Left forelimb (tissue), 1 donor: ENCODE measurements at places on chromosomes 12 and 14.

DNA sequence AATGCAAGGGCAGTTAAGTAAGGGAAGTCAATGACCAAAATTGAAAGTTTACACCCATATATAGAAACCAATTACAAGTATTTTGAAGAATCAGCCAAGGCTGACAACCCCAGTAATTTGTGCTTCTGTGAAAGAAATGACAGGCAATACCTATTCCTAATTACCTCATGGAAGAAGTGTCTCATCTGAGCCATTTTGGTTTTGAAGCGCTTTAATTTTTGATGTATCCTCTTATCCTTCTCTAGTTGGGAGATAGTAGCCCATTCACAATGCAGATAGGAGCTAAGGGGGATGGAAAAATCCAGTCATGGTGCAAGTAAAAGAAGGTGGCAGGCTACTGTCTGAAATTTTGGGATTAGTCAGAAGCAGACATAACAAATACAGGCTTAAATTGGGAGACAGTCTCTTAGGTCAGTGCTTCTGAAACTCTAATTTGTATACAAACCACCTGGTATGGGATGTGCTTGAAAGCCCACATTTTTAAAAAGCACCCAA is 30.4 kb upstream of the SUPT16H start:
- DNase-seq = no peak

- DNase-seq = no peak
Observed at GRCh38 chr12:56954958-56955355, 2.5 kb downstream of the RDH16 start.

DNA sequence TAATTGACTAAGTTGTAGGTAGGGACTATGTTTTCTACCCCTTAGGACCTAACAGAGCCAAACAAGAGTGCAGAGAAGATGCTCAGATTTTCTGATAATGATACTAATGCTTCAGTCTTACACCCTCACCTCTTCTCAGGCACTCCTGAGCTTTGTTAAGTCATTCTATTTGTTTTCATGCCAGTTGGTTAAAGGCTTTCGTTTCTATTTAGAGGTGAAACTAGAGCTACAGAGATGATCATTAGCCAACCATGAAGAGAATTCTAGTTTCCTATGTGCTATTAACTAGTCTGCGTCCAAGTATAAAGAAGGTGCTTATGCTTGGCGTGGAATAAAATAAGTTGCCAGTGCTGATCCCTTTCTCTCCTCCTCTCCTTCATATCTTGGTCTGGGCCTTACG is 34.6 kb upstream of the PYGL start:
- no peak for DNase-seq

- DNase-seq = no peak
Observed at GRCh38 chr14:88168498-88169165, 154.4 kb downstream of the KCNK10 start.

DNA sequence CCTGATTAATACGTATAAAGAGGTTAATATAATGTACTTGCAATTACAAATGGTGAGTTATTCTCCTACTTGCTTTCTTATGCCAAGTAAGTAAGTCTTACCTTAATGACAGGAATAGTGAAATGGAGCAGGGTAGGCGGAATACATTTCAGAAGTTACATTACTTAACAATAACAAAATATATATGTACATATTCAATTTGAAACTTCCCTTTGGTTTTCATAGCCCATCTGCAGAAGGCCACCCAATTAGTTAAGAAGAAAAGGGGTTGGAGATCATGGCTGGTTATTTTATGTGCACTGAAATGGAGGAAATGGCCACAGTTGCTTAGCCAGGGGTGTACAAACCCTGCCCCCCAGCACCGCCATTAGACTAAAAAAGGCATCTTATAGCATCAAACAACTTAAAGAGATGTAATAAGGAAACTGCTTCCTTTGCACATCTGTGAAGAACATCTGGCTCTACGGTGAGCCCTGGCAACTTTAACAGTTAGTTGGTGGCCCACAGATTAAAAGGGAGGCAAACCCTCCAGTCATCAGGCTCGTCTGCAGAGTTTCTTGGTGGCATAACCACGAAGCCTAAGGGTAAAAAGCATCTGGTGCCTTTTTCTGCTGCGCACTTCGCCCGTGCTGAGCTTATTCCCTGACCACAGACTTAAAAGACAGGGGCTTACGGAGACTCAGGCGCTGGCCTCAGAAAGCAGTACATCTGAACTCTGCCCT is 38.8 kb upstream of the DACT1 start:
- no peak for DNase-seq

DNA sequence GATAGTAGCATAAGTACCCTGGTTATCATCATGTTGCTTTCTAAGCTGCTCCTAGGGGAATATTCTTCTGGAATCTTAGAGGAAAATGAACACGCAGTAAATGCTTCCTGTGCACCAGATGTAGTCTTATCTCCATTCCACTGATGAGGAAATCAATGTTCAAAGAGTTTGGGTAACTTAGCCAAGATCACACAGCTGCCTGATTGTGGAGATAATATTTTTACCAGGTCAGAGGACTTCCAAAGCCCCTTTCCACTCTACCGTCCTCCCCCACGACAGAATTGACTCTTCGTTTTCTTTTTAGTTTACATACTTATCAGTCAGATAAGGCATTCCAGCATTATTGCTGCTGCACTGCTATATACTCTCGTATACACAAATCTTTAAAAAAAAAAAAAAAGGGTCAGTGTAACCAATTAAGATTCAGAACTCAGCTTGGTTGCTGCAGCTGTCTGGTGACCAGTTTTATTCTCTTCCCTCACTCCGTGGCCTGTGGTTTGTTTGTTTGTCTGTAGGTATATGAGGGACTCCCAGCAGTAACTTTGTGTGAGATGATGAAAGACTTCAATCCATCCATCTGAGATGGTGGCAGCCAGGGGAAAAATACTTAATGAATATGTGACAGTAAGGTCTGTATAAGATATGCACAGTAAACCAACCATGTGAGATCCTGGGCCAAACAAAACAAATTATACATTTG is 110.5 kb downstream of the TGFB3 start:
- no peak for DNase-seq

DNA sequence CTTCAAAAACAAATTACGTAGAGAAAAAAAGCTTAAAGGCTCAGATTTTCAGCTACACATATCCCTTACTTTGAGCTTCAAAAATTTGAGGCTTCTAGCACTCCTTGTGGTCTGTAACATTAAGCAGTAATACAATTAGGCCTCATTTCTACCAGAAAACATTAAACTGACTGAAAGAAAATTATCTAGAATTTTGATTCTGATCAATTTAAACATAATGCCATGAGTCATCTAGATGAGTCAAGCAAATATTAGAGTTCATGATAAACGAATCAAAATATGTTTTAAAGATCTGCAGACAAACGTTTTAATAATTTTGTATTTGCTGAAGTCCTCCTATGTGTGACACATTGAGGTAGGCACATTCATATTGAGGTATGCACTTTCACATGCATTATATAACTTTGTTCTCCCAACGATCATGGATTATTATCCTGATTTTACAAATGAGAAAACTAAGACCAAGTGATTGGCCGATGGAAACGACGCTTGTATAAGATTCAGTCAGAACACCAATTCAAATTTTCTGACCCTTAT is 4.3 kb downstream of the OSBPL8 start:
- DNase-seq = no peak

DNA sequence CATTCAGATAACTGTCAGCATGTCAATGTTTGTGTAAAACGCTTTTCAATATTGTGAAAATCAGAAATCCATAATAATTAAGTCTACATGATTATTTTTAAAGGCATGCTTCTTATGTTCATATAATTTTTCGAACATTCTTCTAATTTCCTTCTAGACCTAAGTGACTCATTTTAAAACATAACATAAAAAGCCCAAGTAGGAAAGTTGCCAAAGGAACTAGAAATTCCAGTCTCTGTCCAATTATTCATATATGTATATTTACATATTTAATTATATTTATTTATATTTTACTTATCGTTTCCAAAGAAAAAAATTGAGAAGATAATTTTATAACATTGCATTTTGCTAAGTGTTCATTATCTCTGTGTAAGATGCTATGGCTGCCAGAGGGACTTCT is 110.4 kb downstream of the TMTC1 start:
- DNase-seq = no peak

GRCh38 chr14:103164006-103164405 is 40.7 kb downstream of the TNFAIP2 start:
- no peak for DNase-seq

- DNase-seq = no peak
Observed at GRCh38 chr12:99136516-99136915, 491.4 kb downstream of the APAF1 start.

DNA sequence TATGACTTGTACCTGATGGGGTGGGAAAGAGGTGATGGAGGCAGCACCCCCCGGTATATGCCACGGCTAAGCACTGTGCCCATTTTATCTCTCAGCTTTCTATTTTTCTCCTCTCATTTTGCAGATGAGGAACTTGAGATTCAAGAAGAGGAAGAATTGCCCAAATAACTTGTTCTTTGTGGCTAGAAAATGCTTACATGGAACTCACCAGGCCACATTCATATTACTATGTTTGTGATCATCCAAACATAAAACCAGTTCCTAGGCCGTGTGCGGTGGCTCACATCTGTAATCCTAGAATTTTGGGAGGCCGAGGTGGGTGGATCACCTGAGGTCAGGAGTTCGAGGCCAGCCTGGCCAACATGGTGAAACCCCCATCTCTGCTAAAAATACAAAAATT is 14.5 kb upstream of the PSMD9 start:
- DNase-seq = no peak

DNA sequence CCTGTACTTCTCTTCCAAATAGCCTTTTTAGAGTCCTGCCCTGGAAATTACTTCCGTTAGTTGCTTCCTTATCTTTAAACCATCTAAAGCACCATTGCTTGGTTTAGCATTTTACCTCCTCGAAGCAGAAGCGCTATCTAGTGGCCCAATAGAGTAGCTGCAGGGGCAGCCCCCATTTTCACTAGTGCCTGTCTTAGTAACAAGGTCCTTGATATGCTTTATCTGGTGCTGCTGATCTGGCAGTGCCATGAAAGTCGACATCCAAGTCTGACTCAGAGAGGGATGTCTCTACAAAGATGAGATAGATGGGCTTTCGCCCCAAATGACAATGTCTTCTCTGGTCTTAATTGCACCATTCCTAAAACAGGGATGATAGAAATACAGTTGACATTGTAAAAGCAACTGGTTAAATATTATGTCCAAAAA is 25.0 kb upstream of the CIT start:
- no peak for DNase-seq

GRCh38 chr12:32115404-32116104 is 8.9 kb downstream of the BICD1 start:
- DNase-seq = no peak

- no peak for DNase-seq
Observed at GRCh38 chr12:122754790-122755189, 2.2 kb downstream of the DENR start.

DNA sequence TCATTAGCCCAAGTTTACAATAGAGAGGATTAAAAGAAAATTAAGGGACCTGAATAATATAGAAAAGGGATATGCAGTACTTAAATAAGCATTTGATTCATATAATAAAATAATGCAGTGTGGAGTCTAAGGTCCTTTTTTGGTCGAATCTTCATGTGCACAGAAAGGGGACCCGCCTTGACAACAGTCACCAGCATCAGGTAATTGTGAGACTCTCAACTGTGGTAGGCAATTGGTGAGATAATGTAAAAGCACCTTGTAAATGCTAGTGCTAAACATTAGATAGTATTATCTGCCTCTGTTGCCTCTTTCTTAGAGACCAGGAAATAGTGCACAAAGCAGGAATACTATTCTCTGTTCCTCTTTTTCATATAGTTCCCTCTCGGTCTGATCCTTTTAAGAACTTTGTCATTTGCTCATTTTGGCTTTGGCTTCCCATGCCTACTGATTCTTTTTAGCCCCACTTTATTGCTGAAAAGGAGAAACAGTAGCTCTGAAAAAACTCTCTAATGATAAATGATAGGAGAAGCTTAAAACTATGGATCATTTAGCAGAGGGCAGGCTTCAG is 17.5 kb downstream of the CHPT1 start:
- DNase-seq = no peak

DNA sequence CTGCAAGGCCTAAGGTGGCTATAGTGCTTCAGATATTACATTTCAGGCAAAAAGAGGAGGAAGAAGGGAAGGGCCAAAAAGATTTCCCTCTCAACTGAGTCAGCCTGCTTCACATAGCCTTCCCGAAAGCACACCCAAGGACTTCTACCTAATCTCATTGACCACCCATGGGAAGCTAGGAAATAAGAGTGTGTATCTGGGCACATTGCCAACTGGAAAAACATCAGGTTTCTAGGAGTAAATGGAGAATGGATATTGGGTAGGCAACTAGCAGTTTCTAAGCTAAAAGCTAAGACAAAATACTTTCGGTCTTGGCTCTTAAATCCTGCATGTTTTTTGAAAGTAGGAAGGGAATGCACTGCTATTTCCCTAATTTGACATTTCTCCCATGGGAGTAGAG is 221.7 kb upstream of the GRIP1 start:
- DNase-seq = no peak

- no peak for DNase-seq
Observed at GRCh38 chr14:80134321-80134720, 77.0 kb downstream of the DIO2 start.

- DNase-seq = no peak
Observed at GRCh38 chr12:117130801-117131200, 31.6 kb upstream of the TESC start.

DNA sequence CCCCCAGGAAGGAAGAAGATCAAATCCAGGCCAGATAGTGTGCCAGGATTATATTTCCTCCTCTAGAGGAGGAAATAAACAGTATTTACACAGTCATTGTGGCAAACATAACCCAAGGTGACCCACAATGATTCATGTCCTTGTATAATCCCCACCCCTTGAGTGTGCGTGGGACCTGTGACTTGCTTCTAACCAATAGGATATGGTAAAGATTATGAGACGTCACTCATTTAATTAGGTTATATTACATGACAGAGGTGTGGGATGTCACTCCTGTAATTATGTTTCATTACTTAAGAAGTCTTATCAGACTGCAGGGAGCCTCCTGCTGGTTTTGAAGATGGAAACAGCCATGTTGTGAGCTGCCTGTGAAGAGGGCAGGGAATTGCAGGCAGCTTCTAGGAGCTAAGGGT is 12.2 kb upstream of the CATSPERB start:
- DNase-seq = no peak

- no peak for DNase-seq
Observed at GRCh38 chr14:92948647-92949046, 25.7 kb downstream of the CHGA start.
